Sciatic nerve (tissue), 2 donors: ENCODE measurements at places on chromosomes 2 and 18. TPM values are rescaled to one million over a fixed set of nuclear protein-coding genes. Genes with fewer than 3 reads are reported as not detected.

The RAMP1 gene
- total RNA-seq = 26.3 TPM

DNA sequence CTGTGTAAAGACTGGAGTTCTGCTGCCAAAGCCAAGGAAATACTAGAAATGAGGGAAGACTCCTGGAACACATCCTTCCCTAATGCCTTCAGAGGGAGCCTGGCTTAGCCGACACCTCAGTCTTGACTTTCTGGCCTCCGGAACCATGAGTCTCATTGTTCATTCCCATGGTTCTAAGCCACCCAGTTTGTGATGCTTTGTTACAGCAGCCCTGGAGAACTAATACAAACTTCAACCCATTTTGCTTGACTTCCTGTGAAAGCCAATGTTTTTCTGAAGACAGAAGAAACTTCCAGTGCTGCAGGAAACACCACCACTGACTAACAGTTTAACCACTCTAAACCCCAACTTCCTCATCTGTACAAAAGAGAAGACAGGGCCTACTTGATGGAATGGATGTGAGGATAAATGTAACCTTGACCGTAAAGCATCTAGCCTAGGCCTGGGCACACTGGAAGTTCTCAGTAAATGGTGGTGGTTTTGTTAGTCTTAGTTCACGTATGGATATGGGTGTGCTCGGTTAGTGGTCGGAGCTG, 85.9 kb upstream of the RFX8 start:
- DNase-seq = no peak

GRCh38 chr2:204122425-204122824, 185.9 kb downstream of the ICOS start:
- DNase-seq = no peak

DNA sequence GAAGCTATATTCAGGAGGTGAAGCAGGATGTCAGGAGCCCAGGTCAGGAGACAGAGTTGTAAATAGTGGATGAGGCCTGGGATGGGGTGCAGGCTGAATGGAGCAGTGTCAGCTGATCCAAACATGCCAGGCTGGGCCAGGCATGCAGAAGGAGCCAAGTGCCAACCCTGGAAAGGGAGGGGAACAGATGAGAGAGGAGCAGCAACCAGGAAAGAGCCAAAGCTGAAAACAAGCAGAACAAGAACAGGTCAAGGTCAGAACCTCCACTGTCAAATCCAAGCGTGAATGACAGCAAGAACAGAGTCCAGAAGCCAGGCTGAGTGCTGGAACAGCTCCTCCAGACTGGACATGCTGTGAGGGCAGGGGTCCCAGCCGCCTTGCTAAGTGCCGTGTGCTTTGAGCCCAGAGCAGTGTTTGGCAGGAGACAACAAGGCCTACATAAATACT, 49.2 kb upstream of the PPP1CB start:
- DNase-seq = no peak

DNA sequence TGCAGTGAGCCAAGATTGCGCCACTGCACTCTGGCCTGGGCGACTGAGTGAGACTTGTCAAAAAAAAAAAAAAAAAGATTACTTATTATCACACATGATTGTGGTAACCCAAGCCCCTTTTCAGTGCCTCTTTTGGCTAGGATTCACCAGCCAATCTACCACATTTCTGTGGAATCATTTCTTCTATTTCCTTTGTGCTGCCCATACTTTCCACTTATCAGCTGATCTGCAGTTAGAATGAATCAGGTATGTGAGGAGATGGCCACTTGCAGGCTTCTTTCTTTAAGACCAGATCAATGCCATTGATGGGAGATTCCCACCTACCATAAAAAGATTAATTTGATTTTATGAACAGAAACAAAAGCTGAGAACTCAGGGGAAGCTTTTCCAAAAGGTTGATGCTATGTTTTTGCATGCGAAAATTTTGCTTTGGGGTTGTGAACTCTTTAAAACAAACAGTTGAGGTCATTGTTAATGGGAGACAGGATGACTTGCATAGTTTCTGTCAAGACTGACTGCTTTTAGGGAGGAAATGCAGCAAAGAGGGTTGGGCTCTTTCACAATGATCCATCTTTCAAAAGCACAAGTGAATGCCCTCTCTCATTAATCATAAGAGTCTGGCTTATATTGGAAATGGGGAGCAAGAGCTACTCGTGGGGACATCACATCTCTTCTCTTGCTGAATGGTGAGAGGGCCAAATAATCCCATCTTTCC, 66.9 kb upstream of the CYP26B1 start:
- no peak for DNase-seq

- no peak for DNase-seq
Observed at GRCh38 chr2:212931271-212931670, 220.1 kb downstream of the IKZF2 start.

DNA sequence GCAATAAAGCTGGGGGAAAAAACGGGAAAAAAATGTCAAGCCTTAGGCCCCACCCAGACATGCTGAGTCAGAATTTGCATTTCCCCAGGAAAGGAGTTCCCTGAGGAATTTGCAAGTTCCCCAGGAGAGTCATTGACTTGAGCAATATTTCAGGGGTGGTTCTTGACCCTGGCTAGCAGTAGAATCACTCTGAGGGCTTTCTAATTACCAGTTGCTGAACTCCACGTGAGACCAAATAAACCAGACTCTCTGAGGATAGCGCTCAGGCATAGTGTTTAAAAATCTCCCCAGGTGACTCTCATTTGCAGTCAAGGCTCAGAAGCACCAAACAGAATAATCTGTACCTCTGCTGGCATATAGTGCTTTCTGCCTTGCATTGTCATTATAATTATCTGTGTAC, 48.7 kb downstream of the C1QL2 start:
- DNase-seq = no peak

DNA sequence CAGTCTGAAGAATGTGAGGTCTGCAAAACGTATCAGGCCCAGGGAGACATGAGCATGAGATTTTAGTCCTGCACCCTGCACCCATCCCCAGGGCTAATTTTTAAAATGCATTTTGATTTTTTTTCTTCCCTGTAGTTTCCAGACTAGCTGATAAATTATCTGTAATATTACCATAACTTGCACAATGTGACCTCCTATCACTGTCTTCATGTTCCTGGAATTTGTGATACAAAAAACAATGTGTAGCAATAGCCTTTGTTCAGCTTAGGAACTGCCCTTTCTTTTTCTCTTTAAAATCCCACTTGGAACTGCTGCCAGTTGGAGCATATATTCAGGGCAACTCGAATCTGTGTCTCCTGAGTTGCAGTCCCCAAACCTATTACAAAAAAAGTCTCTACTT, 222.8 kb upstream of the HS6ST1 start:
- no peak for DNase-seq

- DNase-seq = no peak
Observed at GRCh38 chr18:44927127-44927849, 246.6 kb downstream of the SETBP1 start.

The RUFY4 gene
- total RNA-seq = 0.36 TPM

DNA sequence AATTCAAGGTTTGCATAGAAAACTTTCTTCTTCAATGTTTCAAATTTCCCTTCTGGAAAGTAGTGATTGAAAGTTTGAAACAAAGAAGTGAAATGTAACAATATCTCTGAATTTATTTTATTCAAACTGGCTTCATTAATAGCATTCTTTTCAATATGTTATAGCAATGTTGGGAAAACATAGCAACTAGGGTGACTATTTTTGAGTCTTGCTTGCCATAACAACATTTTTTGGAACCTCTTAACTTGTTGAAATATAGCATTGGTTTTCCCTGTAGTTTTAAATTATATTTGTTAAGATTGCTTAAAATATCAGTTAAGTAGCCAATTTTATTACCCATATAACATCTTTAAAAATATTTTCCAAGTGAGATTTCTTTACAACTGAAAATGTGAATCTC, 141.7 kb upstream of the OSR1 start:
- no peak for DNase-seq

DNA sequence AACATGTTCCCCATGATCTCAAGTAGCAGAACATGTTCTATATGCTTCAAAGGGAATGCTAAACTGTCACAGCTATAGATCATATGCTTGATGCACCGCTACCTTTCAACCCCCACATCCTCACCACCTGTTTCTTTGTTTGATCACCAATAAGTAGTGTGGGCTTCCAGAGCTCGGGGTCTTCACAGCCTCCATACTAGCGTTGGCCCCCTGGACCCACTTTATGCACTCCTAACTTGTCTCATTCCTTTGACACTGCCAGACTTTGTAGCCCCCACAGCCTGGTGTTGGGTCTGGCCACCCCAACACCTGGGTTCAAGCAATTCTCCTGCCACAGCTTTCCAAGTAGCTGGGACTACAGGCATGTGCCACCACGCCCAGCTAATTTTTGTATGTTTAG, 11.6 kb upstream of the RBM44 start:
- no peak for DNase-seq

- no peak for DNase-seq
Observed at GRCh38 chr2:101793277-101793969, 95.9 kb downstream of the MAP4K4 start.

The HOXD10 gene
- total RNA-seq = 1.9 TPM

DNA sequence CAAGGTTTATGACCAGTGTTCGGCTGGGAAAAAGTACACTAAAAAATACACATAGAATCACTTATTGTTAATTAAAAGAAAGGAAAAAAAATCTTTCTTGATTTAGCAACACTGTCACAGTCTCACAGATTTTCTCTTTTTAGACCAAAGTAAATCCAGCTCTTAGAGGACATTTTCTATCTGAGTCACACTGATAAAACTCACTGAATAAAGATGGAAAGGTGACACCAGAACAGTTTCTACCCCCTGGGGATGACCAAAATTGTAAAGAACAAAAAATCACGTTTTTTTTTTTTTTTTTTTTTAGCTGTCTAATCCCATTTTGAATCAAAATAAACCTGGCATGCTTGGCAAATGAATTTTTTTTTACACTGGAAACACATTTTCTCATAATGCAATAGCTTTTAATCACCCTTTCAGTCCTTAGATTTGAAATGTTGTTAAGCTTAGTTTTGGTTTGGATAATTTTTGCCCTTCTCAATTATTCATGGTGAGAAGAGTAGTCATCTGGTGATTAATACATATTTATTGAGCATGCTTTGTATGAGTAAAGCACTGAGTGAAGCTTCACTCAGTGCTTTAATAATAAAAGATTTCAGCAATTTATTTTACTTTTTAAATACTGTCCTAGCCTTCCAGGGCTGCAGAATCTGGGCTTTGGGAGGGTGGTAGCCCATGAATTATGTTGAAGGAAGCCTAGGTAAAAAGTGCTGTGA, 886.3 kb downstream of the SLC4A3 start:
- DNase-seq = no peak

DNA sequence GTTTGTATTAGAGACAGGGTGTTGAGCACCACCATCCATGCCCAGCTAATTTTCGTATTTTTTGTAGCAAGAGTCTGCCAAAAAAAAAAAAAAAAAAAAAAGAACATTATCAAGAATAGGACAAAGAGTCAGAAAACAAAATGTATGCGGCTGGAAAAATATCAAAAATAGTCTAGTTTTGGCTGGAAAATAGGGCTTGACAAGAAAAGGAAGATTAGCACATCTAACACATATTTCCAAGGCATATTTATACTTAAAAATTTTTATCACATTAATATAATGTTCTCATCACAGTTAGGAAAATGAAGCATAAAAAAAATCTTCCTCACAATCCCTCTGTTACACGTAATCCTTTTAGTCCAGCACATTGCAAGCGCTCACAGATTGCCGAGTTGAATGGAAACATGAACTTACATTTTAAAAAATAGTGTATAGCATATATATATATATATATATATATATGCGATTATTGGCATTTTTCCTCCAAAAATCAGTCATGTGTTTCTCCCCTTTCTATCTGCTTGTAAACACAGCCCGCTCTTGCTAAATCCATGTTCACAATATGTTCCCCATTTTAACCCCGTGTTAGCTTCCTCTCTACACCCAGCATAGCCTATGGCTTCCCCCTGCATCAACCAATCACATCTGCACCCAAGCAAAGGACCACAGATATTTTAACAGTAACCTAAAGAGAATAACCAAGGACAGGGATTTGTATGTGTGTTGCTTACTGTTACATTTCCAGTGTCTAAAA, 183.0 kb downstream of the AFF3 start:
- no peak for DNase-seq

DNA sequence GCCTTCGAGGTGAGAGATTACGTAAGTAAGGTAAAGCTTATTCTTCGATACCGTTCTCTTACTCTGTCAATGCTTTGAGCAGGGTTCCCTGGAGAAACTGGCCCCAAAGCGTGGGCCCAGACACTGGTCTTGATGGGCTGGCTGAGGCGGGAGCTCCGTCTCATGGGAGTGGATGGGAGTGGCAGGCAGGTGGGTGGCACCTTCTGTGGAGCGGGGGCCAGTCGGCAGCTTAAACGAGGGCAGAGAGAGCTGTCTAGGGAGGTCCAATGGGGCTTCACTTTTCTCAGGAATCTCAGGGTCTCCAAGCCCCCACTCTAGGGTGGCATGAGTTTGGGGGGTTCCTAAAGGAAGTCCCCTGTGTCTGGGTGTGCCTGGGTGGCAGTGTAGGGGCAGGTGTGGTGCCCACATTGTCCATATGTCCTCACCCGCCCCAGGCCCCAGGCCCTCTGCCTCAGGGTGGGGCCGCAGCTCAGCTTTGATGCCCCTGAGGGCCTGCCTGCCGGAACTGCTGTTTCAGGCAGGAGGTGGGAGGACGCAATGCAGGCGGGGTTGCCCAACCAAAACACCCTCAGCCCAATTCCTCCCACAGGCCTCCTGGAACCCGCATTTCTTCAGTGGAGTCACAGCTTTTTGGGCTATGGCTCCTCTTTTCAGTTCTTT, 32.5 kb upstream of the FOSL2 start:
- DNase-seq = no peak

GRCh38 chr2:68121873-68122679, 35.6 kb upstream of the PNO1 start:
- peak; percentile 93 for DNase-seq

DNA sequence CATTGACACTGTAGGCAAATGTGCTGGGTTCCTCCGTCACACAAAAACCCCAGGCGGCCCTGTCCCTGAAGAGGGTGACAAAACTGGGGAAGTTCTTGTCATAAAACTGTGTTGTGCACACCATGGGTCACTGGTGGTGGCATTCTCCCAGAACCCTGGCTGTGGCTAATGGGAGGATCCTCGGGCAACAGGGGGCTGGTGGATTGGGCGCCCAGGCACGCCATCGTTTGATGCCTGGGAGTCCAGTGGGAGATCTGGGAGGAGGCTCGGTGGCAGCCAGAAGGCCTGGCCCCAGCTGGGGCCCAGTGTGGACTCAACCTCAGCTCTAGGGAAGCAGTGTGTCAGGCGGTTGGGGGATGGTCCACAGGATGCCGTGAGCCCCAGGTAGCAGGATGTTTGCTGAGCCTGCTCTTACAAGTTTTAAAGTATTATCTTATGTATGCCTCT, 140.7 kb downstream of the ACOXL start:
- no peak for DNase-seq

- no peak for DNase-seq
Observed at GRCh38 chr2:73489053-73489452, 103.4 kb downstream of the ALMS1 start.

- DNase-seq = no peak
Observed at GRCh38 chr2:63347361-63347760, 240.9 kb downstream of the WDPCP start.

The RGPD4 gene
- total RNA-seq = 0.40 TPM

The RFX8 gene
- total RNA-seq = 6.5 TPM

GRCh38 chr2:95275601-95276243, 1.5 kb downstream of the PROM2 start:
- no peak for DNase-seq

- DNase-seq = no peak
Observed at GRCh38 chr2:98315957-98316356, 30.3 kb upstream of the CNGA3 start.
